Stimulated activated CD4-positive, alpha-beta T cell treated with anti-CD3 and anti-CD28 coated beads, Interleukin-4, amount 100 ng/mL, for 1 hour (primary cell): ENCODE measurements at places on chromosomes 4 and X.

- DNase-seq, result no peak
Observed at GRCh38 chr4:38788317-38788716, 5.5 kb upstream of the TLR10 start.

GRCh38 chr4:119675391-119675790 is 46.8 kb upstream of the PDE5A start:
- no peak for DNase-seq

DNA sequence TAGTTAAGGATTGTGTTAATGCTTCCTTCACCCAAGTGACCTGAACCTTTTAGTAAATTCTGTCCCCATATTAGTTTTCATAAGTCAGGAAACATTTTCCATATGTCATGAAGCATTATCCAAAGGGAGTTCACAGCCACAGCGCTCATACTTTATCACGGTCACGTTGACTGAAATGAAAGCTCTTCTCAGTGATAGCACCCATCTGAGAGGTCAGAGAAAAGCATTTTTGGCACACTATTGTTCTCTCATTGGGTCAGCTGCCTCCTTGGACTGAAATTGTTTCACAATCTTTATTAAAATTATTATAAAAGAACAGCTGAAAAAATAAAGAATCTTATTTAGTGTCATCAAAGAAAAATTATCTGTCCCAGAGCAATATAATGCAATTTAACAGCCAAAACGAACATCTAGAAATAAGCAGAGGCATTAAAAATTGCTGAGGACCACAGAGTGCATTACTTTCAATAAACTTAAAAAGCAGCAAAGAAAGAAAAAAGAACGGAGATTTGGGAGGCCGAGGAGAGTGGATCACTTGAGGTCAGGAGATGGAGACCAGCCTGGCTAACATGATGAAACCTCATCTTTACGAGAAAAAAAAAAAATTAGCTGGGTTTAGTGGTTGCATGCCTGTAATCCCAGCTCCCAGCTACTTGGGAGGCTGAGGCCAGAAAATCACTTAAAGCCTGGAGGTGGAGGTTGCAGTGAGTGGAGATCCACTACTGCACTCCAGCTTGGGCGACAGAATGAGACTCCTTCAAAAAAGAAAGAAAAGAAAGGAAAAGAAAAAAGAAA is 680.8 kb upstream of the FAM241A start:
- DNase-seq, result no peak

DNA sequence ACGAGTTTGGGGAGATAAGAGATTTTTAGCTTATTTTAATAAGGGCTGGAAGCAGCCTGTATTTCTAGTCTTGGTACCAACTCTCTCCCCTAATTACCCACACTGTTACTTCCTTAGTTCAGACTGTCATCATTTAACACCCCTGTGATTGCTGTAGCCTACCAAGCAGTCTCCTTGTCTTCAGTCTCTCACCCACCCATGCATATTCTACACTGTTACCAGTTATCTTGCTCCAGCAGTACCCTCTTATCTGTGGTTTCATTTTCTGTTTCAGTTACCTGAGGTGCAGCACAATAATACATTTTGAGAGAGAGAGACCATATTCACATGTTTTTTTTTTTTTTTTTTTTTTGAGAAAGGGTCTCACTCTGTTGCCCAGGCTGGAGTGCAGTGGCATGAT is 80.2 kb downstream of the DIAPH2 start:
- DNase-seq, result no peak

DNA sequence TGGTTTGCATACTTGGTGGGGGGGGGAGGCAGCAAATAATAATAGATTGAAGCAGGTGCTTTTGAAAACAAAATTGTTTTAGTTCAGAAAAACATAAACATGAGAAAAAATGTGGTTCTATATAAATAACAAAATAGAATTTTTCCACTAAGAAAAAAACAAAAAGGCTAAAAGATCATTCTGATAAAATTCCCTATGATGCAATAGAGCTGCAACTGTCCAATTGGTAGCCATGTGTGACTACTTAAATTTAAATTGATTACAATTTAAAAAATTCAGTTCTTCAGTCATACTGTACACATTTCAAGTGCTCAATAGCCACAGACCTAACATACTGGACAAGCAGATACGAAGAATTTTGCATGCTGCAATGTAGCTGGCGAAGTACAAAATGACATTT is 11.0 kb downstream of the TRMT10A start:
- no peak for DNase-seq

DNA sequence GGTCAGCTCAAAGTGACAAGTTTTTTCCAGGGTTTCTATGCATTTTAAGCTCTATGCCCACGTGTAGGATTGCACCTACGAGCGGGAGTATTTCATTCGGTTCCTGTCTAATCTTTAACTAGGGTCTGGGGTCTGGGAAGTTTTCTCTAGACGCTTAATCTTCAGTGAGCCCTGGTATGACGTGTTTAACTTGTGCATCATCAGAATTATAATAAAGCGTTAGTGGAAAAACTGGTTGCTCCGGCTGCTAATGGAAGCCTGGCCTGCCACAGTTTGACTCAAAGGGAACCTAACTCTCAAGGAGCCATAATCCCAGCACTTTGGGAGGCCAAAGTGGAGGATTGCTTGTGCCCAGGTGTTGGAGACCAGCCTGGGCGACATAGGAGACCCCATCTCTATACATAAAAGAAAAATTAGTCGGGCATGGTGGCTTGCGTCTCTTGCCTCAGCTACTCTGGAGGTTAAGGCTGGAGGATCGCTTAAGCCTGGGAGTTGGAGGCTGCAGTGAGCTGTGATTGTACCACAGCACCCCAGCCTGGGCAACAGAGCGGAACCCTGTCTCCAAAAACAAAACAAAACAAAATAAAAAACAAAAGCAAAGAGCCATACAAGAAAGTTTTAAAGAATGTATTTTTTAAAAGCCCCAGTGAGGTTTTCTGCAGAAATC is 30.2 kb downstream of the ARSD start:
- no peak for DNase-seq

DNA sequence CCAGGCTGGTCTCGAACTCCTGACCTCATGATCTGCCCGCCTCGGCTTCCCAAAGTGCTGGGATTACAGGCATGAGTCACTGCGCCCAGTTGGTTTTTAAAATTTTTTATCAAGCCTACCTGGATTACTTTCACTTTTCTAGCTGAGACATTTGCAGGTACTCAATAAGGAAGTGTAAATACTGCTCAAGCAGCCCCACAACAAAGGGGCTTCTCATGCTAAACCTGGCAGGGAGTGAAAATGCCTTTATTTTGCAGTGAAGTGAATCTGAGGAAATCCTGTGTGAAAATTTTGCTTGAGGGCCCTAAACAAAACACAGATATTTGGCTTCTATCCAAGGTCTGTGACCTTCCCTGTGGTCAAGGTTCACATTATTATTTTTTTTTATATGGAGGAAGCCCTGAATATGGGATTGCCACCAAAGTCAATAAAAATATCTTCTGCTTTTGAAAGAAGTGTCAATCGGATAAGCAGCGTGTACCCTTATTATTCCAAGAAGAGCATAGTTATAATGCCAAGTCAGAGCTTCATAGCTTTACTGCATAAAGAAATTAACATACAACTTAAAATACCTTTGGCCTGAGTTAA is 481.0 kb downstream of the SH2D1A start:
- no peak for DNase-seq

DNA sequence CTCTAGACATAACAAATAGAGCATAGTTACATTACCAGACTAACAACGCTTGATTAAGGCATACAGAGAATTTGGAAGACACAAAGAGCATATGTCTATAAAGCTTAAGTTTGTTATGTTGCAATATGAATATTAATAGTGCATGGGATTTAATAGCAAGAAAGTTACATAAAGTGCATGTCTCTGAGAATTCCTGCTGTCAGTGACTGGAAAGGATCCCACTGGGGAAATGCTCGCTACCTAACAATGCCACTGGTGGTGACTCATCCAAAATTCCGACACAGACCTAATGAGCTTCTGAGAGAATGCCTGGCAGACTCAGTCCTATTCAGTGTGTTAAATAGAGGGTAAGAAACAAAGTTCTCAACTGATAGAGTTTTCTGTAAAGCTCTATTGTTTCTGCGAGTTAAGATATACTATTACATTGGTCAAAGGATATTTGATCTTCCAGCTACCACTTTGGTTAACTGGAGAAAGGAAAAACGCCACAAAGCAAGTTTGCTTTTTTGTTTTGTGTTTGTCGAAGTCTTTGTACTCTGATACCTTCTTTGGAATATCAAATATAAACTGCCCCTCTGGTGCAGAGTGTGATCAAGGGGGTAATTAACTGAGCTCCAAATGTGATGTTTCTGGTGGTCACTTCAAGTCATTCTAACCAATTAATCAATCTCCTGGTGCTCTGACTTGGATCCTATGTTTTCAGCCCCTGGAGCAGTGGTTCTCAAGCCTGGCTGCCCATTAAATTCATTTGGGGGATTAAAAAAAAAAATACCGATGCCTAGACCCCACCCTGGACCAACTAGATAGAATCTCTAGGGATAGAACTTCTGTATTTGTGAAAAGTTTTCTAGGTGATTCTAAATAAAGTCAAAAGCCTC is 107.9 kb downstream of the PALLD start:
- DNase-seq, result no peak

- no peak for DNase-seq
Observed at GRCh38 chr4:57020467-57021101, 41.9 kb downstream of the POLR2B start.

GRCh38 chrX:115318139-115318538 is 28.6 kb downstream of the LUZP4 start:
- DNase-seq, result no peak

DNA sequence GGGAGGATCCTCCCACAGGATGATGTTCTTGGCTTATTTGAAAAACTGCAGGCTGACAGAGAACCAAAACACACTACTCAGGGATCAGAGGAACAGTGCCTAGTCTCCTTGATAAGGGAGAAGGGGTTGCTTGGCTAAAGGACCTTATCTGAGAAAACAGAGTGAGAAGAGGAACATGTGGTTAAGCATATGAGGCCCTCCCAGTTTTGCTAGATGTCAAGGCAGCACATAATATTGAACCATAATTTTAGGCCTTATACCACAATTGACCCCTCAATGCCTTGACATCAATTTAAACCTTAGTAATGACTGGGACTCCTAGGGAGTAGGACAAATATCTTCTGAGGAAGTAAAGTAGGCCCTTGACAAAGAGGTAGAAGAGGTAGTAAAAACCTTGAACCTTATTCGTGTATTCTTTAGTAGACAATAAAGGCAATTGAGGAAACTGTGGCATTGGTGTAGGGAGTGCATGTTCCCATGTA is 79.3 kb downstream of the TEX13C start:
- no peak for DNase-seq

DNA sequence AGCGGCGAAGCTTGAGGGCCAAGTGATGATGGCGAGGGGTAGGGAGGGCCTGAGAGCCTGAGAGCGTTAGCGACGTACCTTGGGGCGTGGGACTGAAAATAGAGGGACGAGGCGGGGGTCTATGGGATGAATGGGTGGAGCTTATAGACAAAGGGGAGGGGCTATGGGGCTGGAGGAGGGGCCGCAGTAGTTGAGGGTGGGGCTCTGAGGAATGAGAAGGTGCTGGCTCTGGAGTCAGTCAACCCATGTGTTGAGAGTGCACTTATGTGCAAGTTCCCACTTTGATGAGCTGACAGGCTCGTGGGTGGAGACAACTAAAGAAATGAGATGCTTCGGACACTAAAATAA is 488 bp downstream of the TBC1D25 start:
- DNase-seq, result peak; percentile 43

DNA sequence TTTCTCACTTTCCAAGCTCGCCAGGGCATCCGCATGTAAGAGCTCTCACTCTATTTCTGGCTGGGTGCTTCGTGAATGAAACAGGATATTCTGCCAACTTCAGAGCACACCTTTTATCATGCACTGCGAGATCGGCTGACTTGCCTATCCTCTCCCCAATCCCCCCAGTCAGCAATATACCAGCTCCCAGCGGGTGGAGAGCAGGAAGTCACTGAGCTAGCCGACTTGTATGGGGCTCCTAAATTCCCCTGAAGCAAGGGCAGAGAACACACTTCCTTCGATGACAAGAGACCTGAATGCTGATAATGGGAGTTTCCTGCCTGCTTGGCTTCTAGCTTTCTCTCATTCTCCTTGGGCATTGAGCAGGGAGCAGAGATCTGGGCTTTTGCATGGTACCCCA is 33.8 kb upstream of the MAMLD1 start:
- no peak for DNase-seq

GRCh38 chr4:182840108-182840507 is 77.1 kb downstream of the DCTD start:
- no peak for DNase-seq

- no peak for DNase-seq
Observed at GRCh38 chr4:128449251-128449650, 161.6 kb upstream of the PGRMC2 start.

DNA sequence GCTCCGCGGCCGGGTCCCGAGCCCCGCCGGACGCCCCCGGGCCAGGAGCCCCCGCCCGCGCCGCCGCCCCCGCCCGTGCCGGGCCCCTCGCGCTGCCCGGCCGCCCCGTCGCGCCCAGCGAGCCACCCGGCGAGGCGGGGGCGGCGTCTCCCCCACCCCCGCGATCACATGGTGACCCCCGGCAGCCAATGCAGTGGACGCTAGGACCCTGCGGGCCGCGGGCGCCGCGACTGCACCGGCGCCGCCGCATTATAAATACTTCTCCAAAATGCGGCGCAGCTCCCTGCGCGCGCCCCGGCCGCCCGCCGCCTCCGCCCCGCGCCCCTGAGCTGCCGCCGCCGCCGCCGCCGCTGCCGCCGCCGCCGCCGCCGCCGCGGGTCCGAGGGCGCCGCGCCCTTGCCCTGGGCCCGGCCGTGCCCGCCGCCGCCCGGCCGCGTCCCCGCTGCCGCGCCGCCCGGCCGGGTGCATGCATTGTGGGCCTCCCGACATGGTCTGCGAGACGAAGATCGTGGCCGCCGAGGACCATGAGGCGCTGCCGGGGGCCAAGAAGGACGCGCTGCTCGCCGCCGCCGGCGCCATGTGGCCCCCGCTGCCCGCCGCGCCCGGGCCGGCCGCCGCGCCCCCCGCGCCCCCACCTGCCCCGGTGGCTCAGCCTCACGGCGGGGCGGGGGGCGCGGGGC is at the start of gene NAT8L:
NAT8L (plus strand) TSS at position 282 of the 680 bp plus-strand sequence; CDS start at position 467, 185 bp downstream.
- DNase-seq, result no peak

DNA sequence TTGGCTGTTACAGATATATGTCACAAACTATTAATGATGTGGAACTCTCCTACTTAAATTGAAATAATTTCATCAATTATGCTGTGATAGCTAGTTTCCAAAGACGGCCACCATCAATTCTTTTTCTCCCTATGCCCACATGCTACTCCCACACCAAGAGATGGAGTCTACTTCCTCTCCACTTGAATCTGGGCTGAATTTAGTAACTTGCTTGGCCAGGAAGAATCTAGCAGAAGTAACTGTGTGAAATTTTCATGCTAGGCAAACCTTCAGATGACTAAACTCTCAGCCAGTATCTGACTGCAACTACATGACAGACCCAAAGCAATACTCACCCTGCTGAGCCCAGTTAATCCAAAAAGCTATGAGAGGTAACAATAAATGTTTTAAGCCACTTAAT is 3.2 kb downstream of the SEPSECS start:
- DNase-seq, result no peak

- no peak for DNase-seq
Observed at GRCh38 chrX:67734111-67734753, 190.4 kb downstream of the AR start.

DNA sequence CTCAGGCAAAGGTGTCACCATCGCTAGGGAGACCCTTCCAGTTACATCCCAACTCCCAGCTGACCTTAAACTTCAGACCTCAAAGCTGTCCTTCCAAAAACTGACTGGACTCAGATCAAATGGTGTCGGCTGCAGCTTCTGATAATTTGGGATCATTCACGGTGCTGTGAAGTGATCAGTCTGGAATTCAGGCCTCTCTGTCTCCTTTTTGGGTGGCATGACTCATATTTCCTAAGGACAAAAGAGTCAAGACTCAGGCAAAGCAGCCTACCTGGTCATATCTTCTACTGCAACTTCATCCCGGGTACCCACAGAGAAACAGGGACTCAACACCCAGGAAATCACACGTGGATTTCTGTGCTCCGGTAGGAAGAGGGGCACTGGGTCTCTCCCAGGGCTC is 87.6 kb downstream of the SORCS2 start:
- no peak for DNase-seq
